Central memory CD8-positive, alpha-beta T cell (primary cell): ENCODE measurements at places on chromosomes 5 and 9.

DNA sequence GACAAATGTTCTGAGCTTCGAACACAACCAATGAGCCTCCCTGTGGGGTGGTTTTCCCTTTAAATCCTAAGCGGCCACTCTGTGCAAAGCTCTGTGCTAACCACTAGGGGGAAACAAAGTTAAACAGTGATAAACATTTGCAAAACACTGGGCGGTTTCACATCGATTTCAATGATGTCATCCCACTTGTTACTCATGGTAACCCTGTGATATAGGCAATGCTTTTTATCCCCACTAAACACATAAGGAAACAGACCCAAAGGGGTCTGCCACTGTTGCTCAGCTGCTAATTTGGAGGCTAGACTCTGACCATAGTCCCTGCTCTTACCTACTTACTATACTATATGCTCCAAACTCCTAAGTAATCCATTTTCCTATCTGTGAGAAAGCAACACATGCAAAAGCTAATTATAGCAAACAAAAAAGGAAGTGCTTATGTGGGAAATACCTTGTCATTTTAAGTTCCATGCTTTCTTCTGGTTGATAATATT, 57.3 kb downstream of the PTPN3 start:
- H3K4me1 ChIP-seq = no peaks in the 10 kb centered on the region
- H3K27me3 ChIP-seq = peaks cover 34% of the 10 kb centered on the region
- no peak for DNase-seq
- no peak overlapping the region for H3K4me3 ChIP-seq
- H3K27ac ChIP-seq = no peak overlapping the region
- no peaks in the 10 kb centered on the region for H3K36me3 ChIP-seq

DNA sequence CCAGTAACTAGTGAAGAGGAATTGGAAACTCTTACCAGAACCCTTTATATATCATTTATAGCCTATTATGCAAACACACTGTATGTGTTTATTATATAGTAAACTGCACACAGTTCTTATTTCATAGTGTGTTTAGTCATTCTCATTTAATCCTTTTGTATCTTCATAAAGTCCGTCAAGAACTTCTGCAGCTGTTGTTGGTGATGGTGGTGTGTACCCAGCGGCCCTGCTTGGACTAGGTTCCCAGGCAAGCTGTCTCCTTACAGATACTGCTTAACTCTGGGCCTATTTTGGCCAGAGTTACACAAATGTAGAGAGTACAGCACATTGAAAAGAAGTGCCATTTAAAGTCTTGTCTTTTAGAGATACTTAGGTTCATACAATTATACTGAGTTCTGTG, 231.9 kb downstream of the NDUFS4 start:
- H3K4me3 ChIP-seq = no peak overlapping the region
- peaks cover 10% of the 10 kb centered on the region for H3K27me3 ChIP-seq
- H3K36me3 ChIP-seq = no peaks in the 10 kb centered on the region
- H3K27ac ChIP-seq = no peak overlapping the region

GRCh38 chr5:148179234-148179824, 11.0 kb downstream of the SPINK14 start:
- no peak overlapping the region for H3K4me3 ChIP-seq
- no peaks in the 10 kb centered on the region for H3K36me3 ChIP-seq
- peaks cover 28% of the 10 kb centered on the region for H3K27me3 ChIP-seq
- no peak for DNase-seq

- H3K4me3 ChIP-seq = no peak overlapping the region
- H3K27ac ChIP-seq = no peak overlapping the region
- H3K27me3 ChIP-seq = peaks cover 24% of the 10 kb centered on the region
- no peak for DNase-seq
Observed at GRCh38 chr5:38710627-38711026, 135.2 kb upstream of the OSMR start.

DNA sequence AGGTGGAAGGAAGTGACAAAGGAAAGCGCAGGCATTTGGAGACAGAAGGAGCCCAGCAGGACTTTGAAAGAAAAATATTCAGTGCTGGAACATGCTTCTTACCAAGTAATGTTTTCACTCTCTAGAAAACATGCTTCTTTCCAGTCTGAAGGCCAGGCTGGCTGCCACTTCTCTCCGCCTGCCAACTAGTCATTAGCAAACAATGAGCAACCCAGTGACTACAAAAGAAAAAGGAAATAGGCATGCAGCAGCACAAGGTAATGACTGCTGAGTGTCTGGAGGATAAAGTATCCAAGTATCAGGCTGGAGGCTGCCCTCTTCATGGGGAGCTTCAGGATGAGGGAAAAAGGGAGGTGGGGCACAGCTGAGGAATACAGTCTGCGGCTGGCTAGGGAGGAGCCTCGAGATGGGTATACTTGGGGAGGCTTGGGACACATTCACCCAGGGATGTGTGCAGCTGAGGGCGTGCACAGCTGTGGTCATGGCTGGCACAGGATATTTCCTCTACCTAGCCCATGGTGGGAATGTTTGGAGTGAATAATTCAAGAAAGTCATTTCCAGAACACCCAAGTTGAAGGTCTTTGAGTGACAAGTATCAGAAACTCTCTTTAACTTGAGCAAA, 161.5 kb upstream of the KIF2A start:
- H3K4me3 ChIP-seq = no peak overlapping the region
- no peak for DNase-seq
- no peaks in the 10 kb centered on the region for H3K4me1 ChIP-seq
- H3K36me3 ChIP-seq = no peaks in the 10 kb centered on the region
- H3K27ac ChIP-seq = no peak overlapping the region

- peaks cover 9% of the 10 kb centered on the region for H3K4me1 ChIP-seq
- DNase-seq = no peak
- no peak overlapping the region for H3K27ac ChIP-seq
- H3K27me3 ChIP-seq = peaks cover 53% of the 10 kb centered on the region
Observed at GRCh38 chr5:122081541-122081940, 3.5 kb upstream of the LOX start.

GRCh38 chr5:78755822-78756429, 107.4 kb upstream of the LHFPL2 start:
- H3K4me3 ChIP-seq = no peak overlapping the region
- H3K36me3 ChIP-seq = no peaks in the 10 kb centered on the region
- no peak for DNase-seq
- no peak overlapping the region for H3K27ac ChIP-seq

DNA sequence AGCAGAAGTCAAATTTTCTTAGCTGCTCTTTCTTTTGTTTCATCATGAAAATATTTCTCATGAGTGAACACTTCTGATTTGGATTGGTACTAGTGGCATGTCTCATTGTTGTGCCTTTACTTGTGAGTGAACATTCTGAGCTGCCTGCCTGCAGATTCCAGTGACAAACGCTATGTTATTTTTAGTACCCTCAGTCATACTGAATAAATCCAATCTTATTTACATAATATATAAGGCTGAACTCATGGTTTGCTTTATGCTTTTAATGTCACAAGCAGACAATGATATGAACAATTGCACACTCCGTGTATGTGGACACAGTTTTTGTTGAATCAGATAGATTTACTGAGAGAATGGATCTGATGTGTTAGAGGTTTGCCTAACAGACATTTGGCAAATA, 67.8 kb downstream of the ACTBL2 start:
- H3K4me1 ChIP-seq = no peaks in the 10 kb centered on the region
- H3K4me3 ChIP-seq = no peak overlapping the region
- no peaks in the 10 kb centered on the region for H3K36me3 ChIP-seq
- DNase-seq = no peak
- H3K27ac ChIP-seq = no peak overlapping the region

DNA sequence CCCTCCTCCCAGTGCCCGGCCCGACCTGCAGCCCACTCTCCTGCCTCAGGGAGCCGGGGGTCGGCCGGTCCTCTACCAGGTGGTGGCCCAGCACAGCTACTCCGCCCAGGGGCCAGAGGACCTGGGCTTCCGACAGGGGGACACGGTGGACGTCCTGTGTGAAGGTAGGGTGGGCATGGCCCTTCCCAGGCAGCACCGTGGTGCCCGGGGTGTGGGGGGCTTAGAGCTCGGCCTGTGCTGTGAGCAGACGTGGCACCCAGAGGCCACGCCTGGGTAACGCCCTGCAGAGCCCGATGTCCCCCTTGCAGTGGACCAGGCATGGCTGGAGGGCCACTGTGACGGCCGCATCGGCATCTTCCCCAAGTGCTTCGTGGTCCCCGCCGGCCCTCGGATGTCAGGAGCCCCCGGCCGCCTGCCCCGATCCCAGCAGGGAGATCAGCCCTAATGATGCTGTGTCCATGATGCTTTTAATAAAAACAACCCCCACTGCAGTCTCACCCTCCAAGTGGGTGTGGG, 7.2 kb downstream of the ENTPD8 start:
- no peak for DNase-seq
- H3K36me3 ChIP-seq = no peaks in the 10 kb centered on the region
- no peaks in the 10 kb centered on the region for H3K4me1 ChIP-seq
- H3K27me3 ChIP-seq = no peaks in the 10 kb centered on the region

GRCh38 chr5:90135779-90136378, 273.7 kb downstream of the CETN3 start:
- H3K27me3 ChIP-seq = no peaks in the 10 kb centered on the region
- H3K4me3 ChIP-seq = no peak overlapping the region
- H3K4me1 ChIP-seq = no peaks in the 10 kb centered on the region
- no peak for DNase-seq
- no peak overlapping the region for H3K27ac ChIP-seq
